ENCODE measurements at places on chromosomes 16 and 17.

GRCh38 chr16:56916571-56917403 is 15.2 kb upstream of the HERPUD1 start:
- DNase-seq: no peak

- DNase-seq: no peak
Observed at GRCh38 chr17:62882284-62882683, 74.2 kb upstream of the MARCHF10 start.

- DNase-seq: no peak
Observed at GRCh38 chr17:33262266-33263123, 30.6 kb downstream of the ASIC2 start.

GRCh38 chr16:58120234-58120633 is 8.9 kb downstream of the CFAP20 start:
- DNase-seq: no peak

- DNase-seq: no peak
Observed at GRCh38 chr16:67407788-67408452, 8.4 kb downstream of the ZDHHC1 start.

- DNase-seq: no peak
Observed at GRCh38 chr17:43043307-43043706, 18.3 kb downstream of the RND2 start.

Data from NCI-H1048 (cell line).